ENCODE measurements at places on chromosomes 2 and 18.

DNA sequence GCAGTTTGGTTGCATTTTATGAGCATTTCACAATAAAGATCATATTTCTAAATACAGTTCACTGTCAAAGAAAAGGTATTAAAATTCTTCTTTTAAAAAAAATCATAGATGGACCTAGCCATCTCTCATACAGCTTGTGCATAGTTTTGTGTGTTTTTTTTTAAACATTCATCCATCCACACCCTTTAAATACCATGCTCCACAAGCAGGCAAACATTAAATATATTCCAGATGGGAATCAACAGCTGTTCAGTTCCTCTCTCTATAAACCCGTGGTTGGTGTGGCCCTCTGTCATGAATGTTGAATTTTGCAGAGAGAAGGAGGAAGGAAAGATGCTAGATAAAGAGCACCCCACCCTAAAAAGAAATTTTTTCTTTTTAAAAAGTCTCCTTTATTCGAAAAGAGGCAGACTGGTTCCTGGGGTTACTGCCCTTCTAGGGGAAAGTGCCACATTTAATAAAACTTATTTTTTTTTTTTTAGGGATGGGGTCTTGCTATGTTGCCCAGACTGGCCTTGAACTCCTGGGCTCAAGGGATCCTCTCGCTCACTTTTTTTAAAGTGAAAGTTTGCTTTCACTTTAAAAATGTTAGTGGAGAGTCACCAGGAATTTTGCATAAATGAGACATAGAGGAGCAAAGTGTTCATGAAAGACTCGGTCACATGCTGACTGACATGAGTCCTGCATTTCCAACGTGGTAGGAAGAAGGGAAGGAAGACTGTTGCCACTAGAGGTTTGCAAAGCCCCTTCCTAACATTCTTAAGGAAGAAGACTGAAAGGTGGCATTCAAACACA, 73.9 kb upstream of the LMAN1 start:
- no peak for DNase-seq

- no peak for DNase-seq
Measured at GRCh38 chr2:219344751-219345430, 12.3 kb upstream of the RESP18 start.

- no peak for DNase-seq
Measured at GRCh38 chr2:66968946-66969345, 428.2 kb upstream of the ETAA1 start.

DNA sequence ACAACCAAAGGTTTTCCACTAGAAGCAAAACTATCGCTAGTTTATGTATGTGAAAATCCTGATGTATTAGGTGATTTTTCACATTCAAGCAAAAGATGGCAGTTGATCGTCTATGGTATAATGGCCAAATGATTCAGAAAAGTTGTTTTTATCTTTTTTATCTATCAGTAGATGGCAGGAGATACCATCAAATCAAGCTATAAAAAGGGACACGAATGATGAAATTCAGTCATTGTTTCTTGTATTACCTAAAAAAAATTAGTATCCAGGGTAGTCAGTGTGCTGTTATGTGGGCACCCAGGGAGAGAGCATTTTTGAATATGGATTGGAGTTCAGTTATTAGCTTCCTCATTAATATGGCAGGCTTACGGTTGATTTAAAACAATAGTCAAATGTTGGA, 22.9 kb upstream of the CAVIN2 start:
- DNase-seq = no peak

- no peak for DNase-seq
Measured at GRCh38 chr2:31014516-31014915, 123.7 kb downstream of the GALNT14 start.

- DNase-seq = no peak
Measured at GRCh38 chr2:101806701-101807100, 109.2 kb downstream of the MAP4K4 start.

Data from CD4-positive, alpha-beta T cell treated with Interleukin-2 at 100 ng/mL for 4 hours (primary cell).